Nucleus accumbens (tissue), 56 donors: ENCODE measurements at places on chromosomes 7 and 10.

DNA sequence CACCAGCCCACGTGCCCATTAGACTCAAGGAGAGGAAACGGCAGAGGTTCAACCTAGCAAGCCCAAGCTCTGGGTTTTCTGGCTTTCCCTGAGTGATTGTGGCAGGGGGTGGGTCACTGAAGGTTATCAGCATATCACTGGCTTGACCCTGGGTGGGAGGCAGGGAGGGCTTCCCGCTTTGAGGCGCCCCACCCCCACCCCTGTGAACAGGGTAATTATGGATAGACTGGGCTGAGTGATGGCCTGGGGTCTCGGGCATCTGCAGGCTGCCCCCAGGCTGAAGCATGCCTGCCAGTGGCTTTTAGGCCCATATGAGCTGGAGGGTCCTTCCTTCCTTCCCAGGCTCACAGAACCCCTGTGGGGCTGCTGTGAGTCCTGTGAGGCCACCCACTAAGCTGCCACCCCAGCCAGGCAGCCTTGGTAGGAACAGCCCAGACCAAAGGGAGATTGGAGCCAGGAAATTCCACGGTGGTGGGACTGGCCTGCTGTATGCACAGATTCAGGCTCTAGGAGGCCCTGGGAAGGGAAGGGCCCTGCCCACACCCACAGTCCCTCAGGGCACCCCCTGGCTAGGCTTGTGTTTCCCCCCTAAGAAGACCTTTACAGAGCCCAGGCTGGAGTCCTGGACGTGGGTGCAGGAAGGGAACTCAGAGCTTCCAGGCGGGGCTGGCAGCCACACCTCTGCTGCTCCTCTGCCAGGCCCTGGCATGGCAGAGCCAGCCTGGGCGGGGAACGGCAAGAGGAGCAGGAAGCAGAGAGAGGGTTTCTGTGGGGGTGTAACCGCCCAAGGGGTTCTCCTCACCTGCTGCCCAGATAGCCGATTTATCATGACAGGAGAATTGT, 33.1 kb downstream of the GPRIN2 start:
- DNase-seq: no peak

GRCh38 chr10:71980181-71981014, 16.2 kb downstream of the CHST3 start:
- no peak for DNase-seq

DNA sequence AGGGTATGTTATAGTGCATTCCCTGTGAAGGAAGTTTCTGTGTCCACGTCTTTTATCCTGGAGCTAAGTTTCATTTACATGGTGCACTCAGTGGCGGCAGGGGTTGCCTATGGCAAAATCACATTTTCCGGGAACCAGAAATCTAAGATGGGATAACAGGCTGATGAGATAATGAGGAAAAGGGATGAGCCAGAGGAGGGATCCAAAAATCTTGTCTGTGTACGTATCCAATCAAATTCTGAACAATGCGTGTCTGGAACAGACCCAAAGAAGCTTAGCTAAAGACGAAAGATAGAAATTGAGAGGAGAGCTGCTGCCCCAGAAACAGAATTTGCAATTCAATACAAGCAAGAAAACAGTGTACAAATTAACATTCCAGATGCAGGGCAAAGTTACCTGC, 16.1 kb downstream of the LANCL2 start:
- no peak for DNase-seq

DNA sequence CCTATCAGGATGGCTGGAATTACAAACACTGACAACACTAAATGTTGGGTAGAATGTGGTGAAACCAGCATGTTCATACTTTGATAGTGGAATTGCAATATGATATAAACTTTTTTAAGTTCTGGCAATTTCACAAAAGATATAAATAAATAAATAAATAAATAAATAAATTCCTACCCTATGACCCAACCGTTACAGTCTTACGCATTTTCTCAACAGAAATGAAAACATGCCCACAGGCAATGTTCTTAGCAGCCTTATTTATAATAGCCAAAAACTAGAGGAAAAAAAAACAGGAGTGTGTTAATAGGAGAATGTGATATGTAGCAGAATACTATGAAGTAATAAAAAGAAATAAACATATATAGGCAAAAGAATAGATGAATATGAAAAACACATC, 318.9 kb downstream of the IPMK start:
- DNase-seq: no peak

DNA sequence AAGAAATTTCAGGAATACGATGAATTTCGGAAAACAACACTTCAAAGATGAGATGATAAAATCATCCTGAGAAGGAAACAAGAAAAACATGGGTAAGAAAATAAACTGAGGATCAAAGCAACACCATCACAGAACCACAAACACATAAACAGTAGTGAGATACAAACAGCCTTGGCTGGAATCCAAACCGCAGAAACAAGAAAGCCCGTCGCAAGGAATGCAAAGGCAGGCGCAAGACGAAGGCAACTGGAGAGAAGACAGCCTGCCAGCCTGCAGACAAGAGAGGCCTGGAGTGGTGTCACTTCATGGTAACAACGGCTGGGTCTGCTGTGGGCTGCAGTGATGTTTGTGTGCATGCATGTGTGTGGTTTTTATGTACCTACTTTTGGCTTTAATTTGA, 61.8 kb upstream of the DRGX start:
- DNase-seq: no peak

DNA sequence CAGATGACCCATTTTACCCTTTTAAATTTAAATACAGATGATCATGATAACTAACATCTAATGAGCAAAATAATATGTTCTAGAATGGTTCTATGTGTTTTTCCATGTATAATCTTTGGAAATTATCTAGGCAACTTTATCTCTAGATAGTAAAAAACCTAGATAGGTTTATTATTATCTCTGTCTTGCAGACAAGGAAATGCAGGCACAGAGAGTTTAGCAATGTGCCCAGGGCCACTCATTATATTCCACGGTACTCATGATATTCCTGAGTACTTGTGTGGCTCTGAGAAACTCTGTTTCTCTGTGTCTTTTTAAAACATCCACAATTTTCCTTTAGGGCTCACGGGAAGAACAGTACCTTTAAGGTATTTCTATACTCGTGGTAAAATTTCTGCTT, 26.4 kb upstream of the SNX13 start:
- DNase-seq: no peak

- no peak for DNase-seq
These were observed 55.3 kb upstream of the OPN4 start for GRCh38 chr10:86599041-86599440.

DNA sequence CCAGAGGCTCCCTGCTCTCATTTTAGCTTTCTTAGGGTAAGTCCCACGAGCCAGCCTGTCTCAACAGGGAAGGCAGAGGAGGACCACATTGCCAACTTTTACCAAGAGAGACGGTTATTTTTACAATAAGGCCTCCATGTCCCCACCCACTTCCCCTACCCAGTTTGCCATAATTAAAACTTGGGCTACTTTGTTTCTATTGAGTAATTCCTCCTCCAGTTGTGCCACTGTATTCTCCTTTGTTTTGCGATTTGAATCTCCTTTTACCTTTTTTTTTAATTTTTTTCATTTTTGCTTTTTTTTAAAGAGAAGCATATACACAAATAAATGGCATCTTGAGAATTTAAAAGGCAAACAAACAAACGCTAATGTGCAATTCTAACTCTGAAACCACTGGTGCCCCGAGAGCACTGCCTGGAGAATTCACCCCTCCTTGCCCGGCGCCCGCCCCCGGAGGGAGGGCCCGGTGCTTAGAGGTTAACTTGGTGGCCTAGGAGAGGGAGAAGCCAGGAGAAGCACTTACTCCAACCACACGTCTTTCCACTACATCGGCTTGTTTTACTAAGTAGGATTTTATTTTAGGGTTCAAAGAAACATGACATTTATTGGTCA, 282.3 kb downstream of the USP6NL start:
- no peak for DNase-seq

DNA sequence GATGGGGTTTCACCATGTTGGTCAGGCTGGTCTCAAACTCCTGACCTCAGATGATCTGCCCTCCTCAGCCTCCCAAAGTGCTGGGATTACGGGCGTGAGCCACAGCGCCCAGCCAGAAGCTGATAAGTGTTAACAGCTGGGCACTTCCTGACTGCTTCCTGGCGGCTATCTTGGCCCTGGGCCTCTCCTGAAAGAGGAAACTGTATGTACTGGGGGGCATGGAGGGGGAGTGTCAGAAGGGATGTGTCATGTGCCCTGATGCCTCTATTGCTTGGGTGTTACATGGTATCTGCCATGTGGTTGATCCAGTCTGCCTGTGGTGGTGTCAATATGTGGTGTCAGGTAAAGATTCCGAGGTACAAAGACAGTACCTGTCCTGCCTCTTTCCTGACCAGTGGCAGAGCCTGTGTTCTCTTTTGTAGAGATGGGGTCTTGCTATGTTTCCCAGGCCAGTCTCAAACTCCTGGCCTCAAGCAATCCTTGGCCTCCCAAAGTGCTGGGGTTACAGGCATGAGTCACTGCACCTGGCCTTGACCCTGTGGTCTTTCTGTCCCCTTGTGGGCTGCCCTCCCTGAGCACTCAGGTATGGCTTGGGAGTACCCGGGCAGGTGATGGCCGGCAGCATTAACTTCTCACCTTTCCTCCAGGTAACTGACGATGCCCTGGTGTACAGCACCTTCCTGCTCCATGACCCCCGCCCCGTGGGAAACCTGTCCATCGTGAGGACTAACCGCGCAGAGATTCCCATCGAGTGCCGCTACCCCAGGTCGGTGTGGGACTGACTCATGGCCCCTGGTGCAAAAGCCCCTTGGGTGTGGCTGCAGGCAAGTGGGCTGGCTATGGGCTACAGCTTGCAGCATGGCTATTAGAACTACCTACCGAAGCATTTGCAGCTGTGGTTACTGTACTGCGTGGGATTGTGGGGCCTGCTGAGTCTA, 4.4 kb downstream of the ZP3 start:
- DNase-seq: no peak

DNA sequence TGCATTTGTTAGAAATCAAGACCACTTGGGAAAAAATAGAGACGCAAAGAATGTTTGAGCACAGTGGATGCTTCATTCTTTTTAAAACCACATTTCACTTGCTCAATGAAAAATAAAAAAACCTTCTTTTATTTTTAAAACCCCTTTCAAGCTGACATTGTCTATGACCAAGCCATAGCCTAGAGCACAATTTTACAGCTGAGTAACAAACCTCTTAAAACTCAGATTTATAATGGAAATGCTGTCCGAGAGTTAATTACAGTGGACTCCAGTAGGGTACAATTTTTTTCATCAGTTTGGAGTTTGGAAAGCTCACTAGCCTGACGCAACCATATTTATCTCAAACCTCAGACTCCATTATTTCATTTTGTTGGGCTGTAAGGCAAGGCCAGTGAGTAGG, 116.3 kb downstream of the RNLS start:
- DNase-seq: no peak

DNA sequence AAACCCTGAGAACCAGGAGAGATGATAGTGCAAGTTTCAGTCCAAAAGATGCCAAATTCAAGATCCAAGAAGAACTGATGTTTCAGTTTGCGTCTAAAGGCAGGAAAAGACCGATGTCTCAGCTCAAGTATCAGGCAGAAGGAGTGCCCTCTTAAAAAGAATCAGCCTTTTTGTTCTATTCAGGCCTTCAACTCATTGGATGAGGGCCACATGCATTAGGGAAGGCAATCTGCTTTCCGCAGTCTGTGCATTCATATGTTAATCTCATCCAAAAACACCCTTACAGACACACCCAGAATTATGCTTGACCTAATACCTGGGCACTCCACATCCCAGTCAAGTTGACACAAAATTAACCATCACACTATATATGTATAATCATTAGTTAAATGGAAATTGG, 45.2 kb downstream of the DNAJB9 start:
- DNase-seq: no peak

DNA sequence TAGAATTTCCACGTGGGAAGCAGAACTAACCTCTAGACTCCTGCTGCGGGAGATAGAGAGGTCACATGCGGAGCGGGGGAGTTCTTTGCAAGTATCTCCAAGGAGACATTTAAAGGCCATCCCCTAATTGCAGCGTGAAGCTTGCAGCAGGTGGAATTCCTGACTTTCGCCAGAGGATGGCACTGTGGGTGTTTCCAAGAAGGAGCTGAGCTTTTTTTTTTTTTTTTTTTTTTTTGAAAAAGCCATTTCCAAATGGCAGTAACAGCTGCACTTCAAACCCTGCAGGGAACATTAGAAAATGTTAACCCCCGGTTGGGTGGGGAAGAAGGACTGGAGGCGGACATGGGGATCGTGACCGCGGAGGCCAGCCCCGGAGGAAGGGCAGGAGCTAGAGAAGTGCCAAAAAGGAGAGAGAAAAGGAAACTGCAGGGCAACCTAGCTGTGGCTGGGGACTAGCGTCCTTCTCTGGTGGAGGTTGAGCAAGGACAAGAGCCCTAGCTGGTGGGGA, 487.7 kb downstream of the TYW1 start:
- DNase-seq: peak; percentile 13

DNA sequence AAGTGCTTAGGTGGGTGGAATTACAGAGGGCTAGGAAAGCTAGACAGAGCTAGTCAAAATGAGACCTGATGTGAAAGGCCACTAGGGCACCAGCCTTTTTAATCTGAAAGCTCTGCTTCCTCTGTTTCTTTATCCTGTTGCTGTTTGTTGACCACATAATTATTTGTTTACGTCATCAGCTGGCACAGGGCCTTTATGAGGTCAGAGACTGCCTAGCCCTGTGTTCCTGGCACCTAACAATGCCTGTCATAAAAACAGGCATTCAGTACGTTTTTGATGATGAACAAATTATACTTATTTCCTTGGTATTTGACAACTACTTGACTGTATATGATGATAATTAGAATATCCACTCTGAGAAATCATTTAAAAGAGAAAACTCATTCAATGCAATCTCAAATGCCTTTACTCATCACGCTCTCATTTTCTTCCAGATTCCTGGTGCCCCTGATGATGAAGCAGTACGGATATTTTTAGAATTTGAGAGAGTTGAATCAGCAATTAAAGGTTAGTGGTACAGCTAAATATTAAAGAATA, 26.0 kb downstream of the RBM17 start:
- DNase-seq: peak; percentile 20

DNA sequence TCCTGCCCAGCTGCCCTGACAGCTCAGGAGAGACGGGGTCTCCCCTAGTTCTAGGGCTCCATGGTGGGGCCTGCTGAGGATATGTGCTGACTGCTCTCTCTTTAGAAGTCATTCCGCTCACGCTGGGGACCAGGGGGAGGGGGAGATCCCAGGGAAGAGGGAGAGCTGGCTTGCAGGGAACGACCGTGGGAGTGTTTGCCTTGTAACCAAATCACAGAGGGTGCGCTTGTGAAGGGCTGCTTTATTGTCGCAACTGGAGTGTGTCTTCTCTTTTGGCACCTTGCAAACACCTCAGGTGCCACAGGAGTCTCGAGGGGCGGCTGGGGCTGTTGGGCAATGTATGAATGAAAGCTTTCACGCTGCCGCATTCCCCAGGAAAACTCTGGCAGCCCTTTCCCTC, 531.3 kb upstream of the MKI67 start:
- DNase-seq: no peak

GRCh38 chr10:62384057-62384446, 9.9 kb downstream of the ZNF365 start:
- DNase-seq: no peak

DNA sequence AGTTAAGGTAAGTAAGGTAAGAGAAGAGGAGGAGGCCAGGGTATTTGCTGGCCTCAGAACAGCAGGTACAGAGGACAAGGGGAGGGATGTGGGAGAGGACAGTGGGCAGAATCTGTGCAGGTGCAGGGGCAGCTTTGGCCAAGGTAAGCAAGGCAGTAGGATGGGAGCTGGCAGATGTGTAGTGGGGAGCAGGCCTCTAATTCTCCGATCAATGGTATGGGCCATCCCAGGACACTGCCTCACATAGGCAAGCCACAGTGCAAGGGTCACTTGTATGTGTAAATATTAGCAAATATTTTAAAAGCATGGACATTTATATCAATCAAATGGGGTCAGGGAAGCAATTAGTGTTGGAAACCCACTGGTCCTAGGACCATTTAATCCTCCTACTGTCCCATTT, 373.5 kb downstream of the GRID1 start:
- no peak for DNase-seq

- DNase-seq: no peak
These were observed 88.0 kb upstream of the TNS3 start for GRCh38 chr7:47669901-47670384.
